Heart left ventricle (tissue), 16 donors: ENCODE measurements at places on chromosomes 12 and 14.

DNA sequence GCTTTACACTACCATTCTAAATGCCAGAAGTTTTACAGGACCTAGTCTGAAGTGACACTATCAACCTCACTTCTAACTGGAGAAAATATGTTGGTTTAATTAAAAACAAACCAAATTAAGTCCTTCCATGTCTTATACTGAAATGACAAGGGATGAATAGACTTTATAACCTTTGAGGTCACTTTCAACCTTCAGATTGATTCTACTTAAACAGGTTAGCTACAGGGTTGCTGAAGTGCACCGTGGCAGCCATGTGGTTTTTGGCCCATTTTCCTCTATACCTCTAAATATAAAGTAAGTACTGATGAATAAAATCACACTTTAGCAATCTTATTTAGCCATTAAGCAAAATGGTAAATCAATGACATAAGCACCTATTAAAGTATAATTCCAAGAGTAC, 3.9 kb downstream of the SLC38A2 start:
- no peak for DNase-seq

DNA sequence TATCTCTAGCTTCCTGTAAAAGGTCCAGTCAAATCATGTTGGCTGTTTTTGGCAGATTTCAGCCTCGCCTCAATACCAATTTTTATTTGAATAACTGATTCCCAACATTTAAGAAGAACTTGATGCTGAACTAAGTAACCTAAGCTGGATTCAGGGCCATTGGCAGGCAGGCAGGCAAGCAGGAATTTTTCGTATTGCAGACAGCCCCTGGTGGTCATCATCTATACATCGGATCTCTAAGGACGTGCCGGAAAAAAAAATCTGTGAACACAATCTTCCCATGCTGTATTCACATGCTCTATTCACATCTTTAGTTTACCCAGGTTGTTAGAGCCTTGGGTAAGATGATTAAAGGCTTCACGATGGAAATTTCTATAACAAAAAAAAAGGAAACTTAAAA, 7.0 kb downstream of the VCPKMT start:
- DNase-seq, result no peak

DNA sequence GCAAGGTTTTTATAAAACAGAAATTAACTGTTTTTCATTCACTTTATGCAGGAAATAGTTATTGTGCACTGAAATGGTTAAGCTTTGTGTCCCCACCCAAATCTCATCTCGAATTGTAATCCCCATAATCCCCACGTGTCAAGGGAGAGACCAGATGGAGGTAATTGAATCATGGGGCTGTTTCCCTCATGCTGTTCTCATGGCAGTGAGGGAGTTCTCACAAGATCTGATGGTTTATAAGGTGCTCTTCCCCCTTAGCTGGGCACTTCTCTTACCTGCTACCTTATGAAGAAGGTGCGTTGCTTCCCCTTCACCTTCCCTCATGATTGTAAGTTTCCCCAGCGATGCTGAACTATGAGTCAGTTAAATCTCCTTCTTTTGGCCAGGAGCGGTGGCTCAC, 123.9 kb downstream of the TMTC2 start:
- no peak for DNase-seq

GRCh38 chr12:108495054-108495453, 20.0 kb upstream of the FICD start:
- DNase-seq, result no peak

DNA sequence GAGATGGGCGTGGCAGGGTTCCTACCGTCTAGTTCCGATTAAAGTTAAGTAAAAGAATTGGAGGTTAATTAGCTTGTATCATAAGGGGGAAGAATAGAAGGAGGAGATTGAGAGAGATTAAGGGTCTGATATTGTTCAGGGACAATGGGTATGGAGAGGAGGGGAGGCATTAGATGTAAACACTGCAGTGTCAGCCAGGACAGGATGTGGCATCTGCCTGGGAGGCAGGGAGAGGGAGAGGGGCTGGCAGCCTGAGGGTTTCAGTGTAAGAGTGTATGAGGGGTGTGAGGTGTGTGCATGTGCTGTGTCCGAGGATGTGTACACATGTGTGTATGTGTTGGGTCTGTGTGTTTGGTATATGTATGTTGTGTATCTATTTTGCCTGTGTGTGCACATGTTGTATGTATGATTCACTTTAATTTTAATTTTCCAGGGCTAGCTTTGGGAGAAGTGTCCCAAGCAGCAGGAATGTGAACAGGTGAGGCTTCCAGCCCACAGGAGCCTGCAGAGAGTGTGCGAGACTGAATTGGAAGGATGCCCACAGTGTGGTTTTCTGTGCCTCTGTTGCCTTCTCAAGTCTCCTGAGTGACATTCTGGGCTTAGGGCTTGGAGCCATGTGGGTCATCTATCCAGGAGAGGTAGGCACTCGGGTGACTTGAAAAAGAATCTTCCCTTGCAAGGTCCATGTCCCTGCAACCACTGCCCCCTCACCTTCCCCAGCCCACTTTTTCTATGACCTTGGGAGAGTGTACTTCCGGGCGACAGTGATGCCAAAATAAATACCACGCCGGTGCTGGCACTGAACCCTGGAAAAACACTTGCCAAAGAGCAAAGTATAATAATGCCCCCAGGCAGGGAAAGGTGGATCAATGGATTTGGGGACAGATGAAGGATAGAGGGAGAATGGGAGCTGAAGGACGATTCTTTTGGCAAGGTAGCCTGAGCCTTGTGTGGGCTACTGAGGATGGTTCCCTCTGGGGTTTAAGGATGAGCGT, 36.8 kb upstream of the DCD start:
- DNase-seq, result no peak

DNA sequence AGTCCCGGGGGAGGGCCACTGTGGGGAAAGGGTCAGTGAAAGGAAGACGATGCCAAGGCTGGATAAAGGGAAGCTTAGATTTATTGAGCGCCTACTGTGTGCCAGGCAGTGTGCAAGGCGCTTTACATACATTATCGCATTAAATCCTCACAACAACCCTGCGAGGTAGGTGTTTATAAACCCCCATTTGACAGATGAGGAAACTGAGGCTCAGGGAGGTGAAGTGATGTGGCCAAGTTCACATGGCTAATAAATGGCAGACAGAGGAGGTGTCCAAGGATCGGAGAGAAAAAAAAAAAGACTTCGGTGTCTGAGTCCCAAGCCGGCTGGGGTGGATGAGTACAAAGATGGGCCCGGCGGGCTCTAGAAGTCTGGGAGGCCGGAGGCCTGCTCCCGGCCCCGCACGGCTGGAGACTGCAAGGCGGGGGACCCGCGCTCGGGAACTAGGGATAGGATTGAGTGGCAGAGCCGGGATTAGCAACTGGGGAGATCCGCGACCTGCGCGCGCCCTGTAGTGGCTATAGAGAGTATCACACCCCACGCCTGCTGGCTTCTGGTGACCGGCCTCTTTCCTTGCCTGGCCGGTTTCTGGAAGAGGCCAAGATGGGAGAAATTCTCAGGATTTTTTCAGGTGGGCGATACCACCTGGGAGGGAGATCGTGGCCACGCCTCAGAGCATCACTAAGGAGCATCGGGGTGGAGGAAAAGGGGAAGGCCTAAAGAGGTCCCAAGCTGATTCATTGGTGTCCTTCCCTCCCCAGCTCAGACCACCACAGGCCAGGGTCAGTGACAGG, 3.9 kb downstream of the DDN start:
- DNase-seq, result peak; percentile 85

DNA sequence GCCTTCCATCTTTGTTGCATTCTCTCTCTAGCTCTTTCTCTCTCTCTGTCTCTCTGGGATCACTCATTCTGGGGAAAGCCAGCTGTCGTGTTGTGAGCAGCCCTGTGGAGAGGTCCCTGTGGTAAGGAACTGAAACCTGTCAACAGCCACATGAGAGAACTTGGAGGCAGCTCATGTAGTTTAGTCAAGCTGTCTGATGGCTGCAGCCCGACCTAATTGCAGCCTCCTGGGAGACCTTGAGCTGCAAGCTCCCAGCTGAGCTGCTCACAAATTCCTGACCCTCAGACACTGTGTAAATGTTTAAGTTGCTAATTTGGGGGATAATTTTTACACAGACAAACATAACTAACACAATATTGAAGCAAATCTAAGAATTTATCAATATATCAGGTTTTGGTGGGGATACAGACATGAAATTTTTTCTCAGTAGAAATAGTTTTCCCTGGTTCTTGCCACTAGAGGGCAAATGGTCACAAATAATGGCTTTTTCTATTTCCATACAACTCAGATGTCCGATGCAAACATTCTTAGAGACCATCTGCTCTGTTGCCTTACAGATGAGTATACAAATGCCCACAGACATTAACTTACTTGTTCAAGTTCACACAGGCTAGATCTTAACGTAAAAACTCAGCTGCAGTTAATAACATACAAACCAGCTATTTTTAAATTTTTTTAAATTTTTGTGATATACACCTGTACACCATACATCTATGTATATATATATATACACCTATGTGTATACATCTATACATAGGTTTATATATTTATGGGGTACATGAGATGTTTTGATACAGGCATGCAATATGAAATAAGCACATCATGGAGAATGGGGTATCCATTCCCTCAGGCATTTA, 15.5 kb upstream of the KRR1 start:
- DNase-seq, result no peak

DNA sequence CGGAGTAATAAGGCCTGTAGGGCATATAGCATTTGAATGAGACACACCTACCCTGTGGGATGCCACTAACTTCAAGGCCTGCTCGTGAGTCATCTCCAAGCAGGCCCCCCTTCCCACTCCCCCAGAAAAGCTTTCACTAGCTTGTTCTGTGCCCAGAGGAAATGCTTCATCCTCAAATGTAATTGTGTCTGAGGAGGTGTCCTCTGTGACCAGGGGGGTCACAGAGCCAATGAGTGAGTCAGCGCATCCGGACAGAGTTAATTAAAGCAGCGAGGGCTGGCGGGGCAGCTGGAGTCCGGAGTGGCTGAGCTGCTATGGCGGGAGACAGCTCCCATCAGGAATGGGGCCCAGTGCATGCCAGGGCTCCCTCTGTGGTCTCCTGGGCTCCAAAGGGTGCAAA, 27.0 kb upstream of the ESRRB start:
- DNase-seq, result peak; percentile 38

DNA sequence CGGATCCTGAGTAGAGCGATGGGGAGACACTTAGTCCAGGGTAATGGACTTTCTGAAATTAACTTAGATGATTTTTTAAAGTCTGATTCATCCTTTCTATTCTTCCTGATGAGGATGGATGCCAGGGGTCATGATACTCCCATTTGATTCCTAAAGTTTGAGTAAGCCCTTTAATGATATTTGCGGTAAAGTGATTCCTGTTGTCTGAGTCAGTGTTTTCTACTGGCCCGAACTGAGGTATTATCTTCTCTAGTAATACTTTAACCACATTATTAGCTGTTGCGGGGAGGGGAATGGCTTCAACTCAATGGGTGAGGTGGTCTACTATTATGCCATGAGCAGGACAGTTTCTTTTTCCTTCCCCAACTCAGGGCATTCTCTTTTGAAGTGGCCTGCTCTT, 111.6 kb downstream of the RIN3 start:
- no peak for DNase-seq

- no peak for DNase-seq
These were observed 60.8 kb upstream of the CHGA start for GRCh38 chr14:92861856-92862745.

DNA sequence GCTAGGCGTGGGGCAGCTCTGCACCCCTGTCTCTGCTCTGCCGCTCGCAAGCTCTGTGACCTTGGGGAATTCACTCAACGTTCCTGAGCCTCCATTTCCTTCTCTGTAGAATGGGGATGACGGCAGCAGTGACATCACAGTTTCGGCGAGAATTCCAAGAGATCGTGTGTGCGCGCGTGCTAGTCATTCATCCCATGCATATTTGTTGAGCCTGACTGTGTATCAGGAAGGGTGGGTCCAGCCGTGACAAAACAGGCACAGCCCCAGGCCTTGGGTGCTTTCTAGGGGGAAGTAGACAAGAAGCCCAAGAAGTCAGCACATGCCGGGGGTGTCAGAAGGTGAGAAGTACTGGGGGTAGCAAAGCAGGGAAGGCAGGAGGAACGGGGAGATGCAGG, 145.6 kb upstream of the NCOR2 start:
- peak; percentile 84 for DNase-seq

- no peak for DNase-seq
These were observed 407.0 kb downstream of the MED13L start for GRCh38 chr12:115870510-115870909.

DNA sequence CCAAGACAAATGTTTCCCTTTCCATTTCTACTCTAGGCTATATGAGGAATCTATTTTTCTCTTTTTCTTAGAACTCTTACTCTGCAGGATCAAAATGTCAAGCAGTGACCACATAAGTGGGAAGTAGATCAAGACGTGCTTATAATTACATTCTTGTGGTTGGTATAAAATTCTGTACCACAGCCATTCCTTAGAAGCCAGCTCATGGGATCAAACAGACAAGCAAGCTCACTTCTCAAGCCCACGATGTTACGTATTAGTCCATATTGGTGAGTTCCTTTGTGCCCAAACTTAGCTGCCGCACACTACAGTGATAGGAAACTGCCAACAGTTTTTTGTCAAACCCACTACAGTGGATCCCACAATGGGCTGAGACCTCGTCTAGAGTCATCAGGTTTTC, 53.4 kb downstream of the IFNG start:
- no peak for DNase-seq

- DNase-seq, result no peak
These were observed 22.3 kb downstream of the CRADD start for GRCh38 chr12:93699271-93700145.

- no peak for DNase-seq
These were observed 597 bp downstream of the MLF2 start for GRCh38 chr12:6752167-6752920.

DNA sequence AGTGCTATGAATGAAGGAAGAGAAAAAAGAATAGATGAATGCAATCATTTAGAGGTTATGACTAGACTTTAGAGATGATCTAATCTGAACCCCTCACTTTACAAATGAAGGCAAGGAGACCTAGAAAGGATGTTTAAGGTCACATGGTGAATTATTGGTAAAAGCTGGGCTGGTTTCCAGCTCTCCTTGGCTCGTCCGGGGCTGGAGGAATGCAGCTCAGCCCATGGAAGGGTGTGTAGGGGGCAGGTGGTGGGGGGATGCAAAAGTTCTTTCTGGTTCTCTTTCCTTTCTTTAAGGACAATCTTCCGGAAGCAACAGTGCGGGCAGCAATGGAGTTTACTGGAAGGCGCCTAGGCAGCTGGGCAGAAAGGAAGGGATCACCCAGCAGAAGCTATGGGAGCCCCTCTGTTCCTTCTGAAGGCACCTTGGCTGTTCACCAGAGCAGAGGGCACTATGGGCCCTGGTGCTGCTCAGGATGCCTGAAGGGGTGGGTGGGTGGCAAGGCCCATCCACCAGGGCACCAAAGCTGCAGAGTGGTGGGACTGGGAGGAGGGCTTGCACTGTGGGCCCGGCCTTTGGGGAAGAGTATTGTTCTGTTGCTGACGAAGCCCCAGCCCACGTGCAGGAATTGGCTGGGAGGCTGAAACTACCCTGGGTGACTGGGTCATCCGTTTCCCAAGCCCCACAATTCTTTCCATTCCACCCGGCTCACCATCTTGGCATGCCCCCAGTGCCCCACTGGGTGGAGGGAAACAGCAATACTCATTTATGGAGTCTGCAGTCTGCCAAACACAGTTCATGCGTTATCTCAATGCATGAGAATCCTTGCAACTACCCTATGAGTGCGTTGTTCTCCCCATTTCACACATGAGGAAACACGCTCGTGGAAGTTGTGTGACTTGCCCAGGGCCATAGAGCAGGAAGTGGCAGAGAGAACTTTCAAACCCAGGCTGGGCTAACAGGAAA, 78.2 kb downstream of the IRF2BPL start:
- DNase-seq, result no peak
